ENCODE measurements at places on chromosomes 3 and 15. TPM values are rescaled to one million over a fixed set of nuclear protein-coding genes. Genes with fewer than 3 reads are reported as not detected.

SLC28A2 gene
- not detected for total RNA-seq

CPNE9 gene
- total RNA-seq = not detected

GOLGA8M gene
- 0.26 TPM for total RNA-seq

TMC3 gene
- total RNA-seq = not detected

ZBTB47 gene
- 20.0 TPM for total RNA-seq

EIF4E3 gene
- 3.3 TPM for total RNA-seq

GATM gene
- 0.26 TPM for total RNA-seq

GRM7 gene
- total RNA-seq = not detected

POC1A gene
- 6.4 TPM for total RNA-seq

FOXL2NB gene
- not detected for total RNA-seq

ANKUB1 gene
- under 0.01 TPM for total RNA-seq

TGM4 gene
- total RNA-seq = 0.13 TPM

FBXL2 gene
- 9.8 TPM for total RNA-seq

SEMA5B gene
- total RNA-seq = under 0.01 TPM

EPHB1 gene
- total RNA-seq = 3.8 TPM

APOD gene
- 12.9 TPM for total RNA-seq

ECE2 gene
- total RNA-seq = not detected

UMPS gene
- total RNA-seq = 22.0 TPM

PTPN9 gene
- 16.8 TPM for total RNA-seq

C3orf49 gene
- total RNA-seq = not detected

Data from dermis microvascular lymphatic vessel endothelial cell (primary cell).